ENCODE measurements at places on chromosomes 7 and 10. TPM values are rescaled to one million over a fixed set of nuclear protein-coding genes. Genes with fewer than 3 reads are reported as not detected.

PKD2L1 gene
- total RNA-seq, result not detected

FAM180A gene
- total RNA-seq, result not detected

DGKI gene
- total RNA-seq, result not detected

SPDYE5 gene
- not detected for total RNA-seq

TLX1 gene
- not detected for total RNA-seq

WBP1L gene
- total RNA-seq, result 48.4 TPM

Measured in natural killer cell (primary cell).